Coronary artery (tissue), 2 donors: ENCODE measurements at places on chromosomes 1 and 21.

- DNase-seq = no peak
These were observed 10.7 kb downstream of the LEPR start for GRCh38 chr1:65431111-65431705.

DNA sequence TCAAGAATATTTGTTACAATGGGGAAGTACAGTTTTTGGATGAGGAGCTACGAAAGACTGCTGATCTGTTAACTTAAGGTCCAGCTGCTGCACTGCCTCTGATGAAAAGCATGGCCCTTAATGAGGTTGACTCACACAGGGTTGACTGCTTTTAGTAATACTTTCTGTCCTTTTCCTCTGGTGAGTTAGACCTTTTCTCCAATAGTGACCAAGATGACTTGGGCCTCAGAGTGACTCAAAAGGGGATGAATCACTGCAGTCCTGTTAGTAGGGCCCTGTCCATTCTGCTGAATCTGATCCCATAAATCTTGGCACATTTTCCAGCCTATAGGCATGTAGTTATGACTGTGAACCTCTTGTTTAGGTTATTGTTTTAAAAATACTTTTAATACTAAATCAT, 2.7 kb downstream of the DISP1 start:
- DNase-seq = no peak

GRCh38 chr21:27633631-27634030, 666.7 kb upstream of the ADAMTS5 start:
- no peak for DNase-seq

DNA sequence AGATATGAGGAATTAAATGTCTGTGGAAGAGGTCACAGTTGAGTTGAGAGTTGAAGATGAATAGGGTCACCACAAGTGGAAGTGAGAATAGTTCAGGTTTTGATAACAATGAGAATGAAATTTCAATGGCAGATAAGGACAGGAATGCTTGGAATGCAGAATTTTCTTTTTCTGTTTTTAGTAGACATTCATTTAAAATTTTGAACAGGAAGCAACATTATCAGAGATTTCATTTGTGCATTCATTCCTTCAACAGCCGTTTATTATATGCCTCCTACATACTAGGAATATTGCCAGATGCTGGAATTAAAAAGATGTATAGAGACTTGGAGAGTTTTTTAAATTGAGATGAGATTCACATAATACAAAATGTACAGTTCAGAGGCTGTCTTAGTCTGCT, 126.8 kb downstream of the ITSN1 start:
- no peak for DNase-seq
